ENCODE measurements at places on chromosomes 1 and 21. TPM values are rescaled to one million over a fixed set of nuclear protein-coding genes. Genes with fewer than 3 reads are reported as not detected.
A peak's percentile ranks its signal among the peaks of the same experiment; 100 is the strongest.

DNA sequence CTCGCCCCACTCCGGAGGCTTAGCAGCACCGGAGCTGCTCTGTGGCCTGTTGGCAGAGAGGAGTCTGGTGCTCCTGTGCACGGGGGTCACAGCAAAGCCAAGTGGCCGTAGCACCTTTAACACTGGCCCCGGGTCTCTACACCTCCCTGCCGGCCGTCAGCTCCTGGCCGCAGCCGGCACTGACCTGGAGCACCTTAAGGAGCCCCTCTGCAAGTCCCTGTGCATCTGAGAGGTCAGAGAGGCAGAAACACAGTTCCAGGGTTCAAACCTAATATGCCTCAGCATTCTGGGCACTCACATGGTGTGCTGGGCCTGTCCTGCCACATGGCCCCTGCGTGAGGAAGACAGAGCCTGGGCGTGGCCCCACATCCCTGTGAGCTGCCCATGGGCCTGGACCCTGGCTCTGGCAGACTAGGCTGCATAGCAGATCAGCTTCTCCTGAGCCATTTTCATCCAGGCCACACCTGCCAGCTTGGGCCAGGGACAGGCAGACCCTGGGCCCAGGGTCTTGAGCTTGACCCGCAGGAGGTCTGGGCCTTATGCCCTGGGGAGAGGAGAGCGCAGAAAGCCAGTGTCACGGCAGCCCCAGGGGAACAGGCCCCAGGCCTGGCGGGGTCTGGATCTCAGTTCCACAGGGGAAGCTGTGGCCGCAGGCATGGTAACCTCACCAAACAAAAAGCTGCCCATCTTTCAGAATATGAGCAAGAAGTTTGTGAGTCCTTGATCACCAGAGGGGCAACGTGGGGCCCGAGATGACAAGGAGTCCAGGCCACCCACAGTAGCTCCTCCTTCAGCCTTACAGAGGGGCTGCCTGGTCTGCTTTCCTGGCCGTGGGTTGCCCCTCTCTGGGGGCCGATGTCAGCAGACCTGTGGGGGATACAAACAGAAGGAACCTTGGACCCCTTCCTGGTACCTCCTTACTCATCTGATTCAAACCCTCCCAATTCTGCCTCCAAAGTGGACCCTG, 146.0 kb upstream of the COL6A1 start:
- no peaks in the 10 kb centered on the region for H3K27me3 ChIP-seq
- no peaks in the 10 kb centered on the region for H3K36me3 ChIP-seq
- H3K4me1 ChIP-seq = no peaks in the 10 kb centered on the region
- DNase-seq = no peak
- H3K27ac ChIP-seq = no peak overlapping the region

GRCh38 chr1:189783456-189783855, 694.2 kb downstream of the BRINP3 start:
- no peak overlapping the region for H3K27ac ChIP-seq
- no peaks in the 10 kb centered on the region for H3K4me1 ChIP-seq
- H3K36me3 ChIP-seq = no peaks in the 10 kb centered on the region

GRCh38 chr1:183025782-183026774, 2.9 kb downstream of the LAMC1 start:
- H3K27ac ChIP-seq = no peak overlapping the region
- no peak for DNase-seq
- H3K27me3 ChIP-seq = peaks cover 49% of the 10 kb centered on the region
- peaks cover 17% of the 10 kb centered on the region for H3K4me1 ChIP-seq
- no peaks in the 10 kb centered on the region for H3K36me3 ChIP-seq

- DNase-seq = no peak
- no peaks in the 10 kb centered on the region for H3K27me3 ChIP-seq
- H3K4me1 ChIP-seq = no peaks in the 10 kb centered on the region
- H3K4me3 ChIP-seq = no peak overlapping the region
- no peaks in the 10 kb centered on the region for H3K36me3 ChIP-seq
Measured at GRCh38 chr21:44987886-44988606, 48.2 kb downstream of the SLX9 start.

GRCh38 chr21:40568807-40569206, 278.2 kb downstream of the DSCAM start:
- H3K36me3 ChIP-seq = no peaks in the 10 kb centered on the region
- no peak overlapping the region for H3K4me3 ChIP-seq
- H3K4me1 ChIP-seq = no peaks in the 10 kb centered on the region
- no peak for DNase-seq

GRCh38 chr1:246579818-246580217, 13.6 kb downstream of the CNST start:
- H3K36me3 ChIP-seq = peaks cover 42% of the 10 kb centered on the region
- H3K27ac ChIP-seq = peak overlapping the region; percentile 45
- H3K4me1 ChIP-seq = peaks cover 51% of the 10 kb centered on the region
- H3K27me3 ChIP-seq = no peaks in the 10 kb centered on the region

- H3K27me3 ChIP-seq = no peaks in the 10 kb centered on the region
- H3K4me3 ChIP-seq = no peak overlapping the region
- H3K4me1 ChIP-seq = peaks cover 7% of the 10 kb centered on the region
- H3K36me3 ChIP-seq = no peaks in the 10 kb centered on the region
- no peak for DNase-seq
Measured at GRCh38 chr1:51559501-51559900, 40.4 kb upstream of the EPS15 start.

- H3K36me3 ChIP-seq = no peaks in the 10 kb centered on the region
- no peaks in the 10 kb centered on the region for H3K4me1 ChIP-seq
- H3K4me3 ChIP-seq = no peak overlapping the region
- no peak overlapping the region for H3K27ac ChIP-seq
- no peak for DNase-seq
Measured at GRCh38 chr1:170203693-170204092, 57.9 kb downstream of the NTMT2 start.

The DENND2D gene
- total RNA-seq = 83.8 TPM

All from CD4-positive, CD25-positive, alpha-beta regulatory T cell (primary cell).